ENCODE measurements at places on chromosomes 4 and X.

DNA sequence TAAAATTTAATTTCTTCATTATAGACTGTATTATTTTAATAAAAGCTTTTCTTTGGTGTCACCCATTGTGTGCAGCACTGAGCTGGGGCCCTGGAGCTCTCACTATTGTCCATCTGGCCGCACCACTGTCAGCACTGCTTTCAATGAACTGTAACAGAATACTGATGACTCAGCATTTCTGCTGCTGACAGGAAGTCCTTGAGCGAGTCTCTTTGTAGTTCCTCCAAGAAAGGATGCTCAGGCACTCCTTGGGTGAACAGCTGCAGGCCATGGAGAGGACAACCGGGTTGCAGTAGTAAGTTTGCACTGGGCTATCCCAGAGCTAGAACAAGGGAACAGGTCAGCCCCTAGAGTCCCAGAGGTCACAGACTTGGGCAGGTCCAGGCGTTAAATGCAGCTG, 81.6 kb downstream of the SORBS2 start:
- no peak overlapping the region for H3K4me3 ChIP-seq
- H3K27ac ChIP-seq, result no peak overlapping the region
- peaks cover 4% of the 10 kb centered on the region for H3K4me1 ChIP-seq
- no peaks in the 10 kb centered on the region for H3K36me3 ChIP-seq
- no peak for DNase-seq

DNA sequence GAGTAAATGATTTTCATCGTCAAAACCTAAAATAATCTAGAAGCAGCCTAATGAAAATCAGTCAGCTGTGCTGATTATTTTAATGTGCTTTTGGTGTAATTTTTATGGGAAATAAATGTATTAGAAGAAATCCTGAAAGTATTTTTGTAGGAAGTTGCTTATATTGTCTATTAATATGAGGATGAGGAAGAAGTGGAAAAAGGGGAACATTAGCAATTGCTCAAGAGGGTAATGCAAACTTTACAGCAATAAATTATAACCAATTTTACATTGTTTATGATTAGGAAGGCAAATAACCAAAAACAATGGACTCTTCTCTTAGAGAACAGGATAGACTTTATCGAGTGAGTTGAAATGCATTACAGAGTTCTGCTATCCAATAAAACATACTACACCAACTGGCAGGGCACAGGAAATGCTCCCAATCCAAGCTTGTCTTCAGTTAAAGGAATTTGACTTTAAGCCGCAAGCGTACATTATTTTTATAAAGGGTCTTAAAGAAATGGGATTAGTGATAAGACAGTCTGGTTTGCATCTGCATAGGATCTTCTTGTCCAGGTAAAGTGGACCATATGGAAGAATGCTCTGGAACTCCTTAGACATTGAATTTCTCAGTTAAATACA, 374.8 kb downstream of the PDGFC start:
- H3K36me3 ChIP-seq, result no peaks in the 10 kb centered on the region
- no peaks in the 10 kb centered on the region for H3K27me3 ChIP-seq
- H3K4me3 ChIP-seq, result no peak overlapping the region
- H3K27ac ChIP-seq, result no peak overlapping the region
- DNase-seq, result no peak

DNA sequence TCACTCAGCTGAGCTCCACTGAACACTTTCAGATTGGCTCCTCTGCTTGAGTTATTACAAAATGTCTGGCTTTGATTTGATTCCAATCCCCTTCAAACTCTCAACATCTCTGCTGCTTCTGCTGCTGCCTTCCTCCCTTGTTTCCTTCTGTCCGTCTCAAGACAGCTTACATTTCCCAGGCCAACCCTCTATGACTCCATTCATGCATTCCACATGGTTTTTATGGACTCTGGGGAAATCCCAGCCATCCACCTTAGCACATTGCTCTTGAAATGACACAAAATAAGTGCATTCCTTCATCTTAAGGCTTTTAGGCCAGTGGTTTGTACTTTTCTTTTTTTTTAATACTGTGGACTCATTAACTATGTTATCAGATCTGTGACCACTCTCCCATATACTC, 68.5 kb upstream of the TMEM164 start:
- no peaks in the 10 kb centered on the region for H3K27me3 ChIP-seq
- DNase-seq, result no peak
- no peak overlapping the region for H3K4me3 ChIP-seq
- H3K4me1 ChIP-seq, result no peaks in the 10 kb centered on the region

- H3K4me1 ChIP-seq, result no peaks in the 10 kb centered on the region
- no peaks in the 10 kb centered on the region for H3K36me3 ChIP-seq
- no peaks in the 10 kb centered on the region for H3K27me3 ChIP-seq
- H3K4me3 ChIP-seq, result no peak overlapping the region
Measured at GRCh38 chr4:105520819-105521790, 31.3 kb upstream of the ARHGEF38 start.

DNA sequence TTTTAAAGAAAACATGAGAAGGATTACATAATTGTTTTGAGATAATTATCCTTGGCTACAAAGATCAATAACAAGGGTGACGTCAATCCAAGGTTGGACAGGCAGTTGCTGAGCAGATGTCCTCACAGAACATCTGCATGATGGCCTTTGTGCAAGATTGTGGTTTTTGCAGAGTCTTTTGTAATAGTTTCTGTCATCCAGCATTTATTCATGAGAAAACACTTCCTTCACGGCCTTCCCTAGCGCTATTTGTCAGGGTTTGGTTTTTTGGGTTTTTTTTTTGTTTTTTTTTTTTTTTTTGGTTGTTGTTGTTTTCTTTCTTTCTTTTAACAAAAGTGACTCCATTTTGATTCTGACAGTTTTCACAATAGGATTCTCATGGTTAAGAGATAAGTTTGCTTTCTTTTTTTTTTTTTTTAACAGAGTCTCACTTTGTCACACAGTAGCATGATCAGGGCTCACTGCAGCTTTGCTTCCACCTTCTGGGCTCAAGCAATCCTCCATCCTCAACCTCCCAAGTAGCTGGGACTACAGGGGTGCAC, 31.5 kb upstream of the ELF2 start:
- H3K27ac ChIP-seq, result no peak overlapping the region
- no peaks in the 10 kb centered on the region for H3K36me3 ChIP-seq
- no peaks in the 10 kb centered on the region for H3K4me1 ChIP-seq
- H3K4me3 ChIP-seq, result no peak overlapping the region
- no peak for DNase-seq
- H3K27me3 ChIP-seq, result no peaks in the 10 kb centered on the region

DNA sequence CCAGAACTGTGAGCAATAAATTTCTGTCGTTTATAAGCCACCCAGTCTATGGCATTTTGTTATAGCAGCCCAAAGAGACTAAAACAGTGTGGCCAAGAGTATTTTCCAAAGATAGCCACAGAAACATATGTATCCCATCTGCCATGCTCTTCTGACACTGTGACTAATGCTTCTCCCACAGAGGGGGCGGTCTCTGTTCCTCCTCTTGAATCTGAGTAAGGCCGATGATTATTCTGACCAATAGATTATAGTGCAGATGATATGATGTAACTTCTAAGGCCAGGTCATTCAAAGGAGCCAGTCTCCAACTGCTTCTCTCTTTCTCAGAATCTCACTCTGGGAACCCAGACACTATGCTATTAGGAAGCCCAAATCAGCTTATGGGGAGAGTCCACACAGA, 570.7 kb downstream of the BCOR start:
- H3K36me3 ChIP-seq, result no peaks in the 10 kb centered on the region
- no peak for DNase-seq
- H3K27me3 ChIP-seq, result no peaks in the 10 kb centered on the region
- H3K27ac ChIP-seq, result no peak overlapping the region
- no peaks in the 10 kb centered on the region for H3K4me1 ChIP-seq
